ENCODE measurements at places on chromosomes 4 and X.

DNA sequence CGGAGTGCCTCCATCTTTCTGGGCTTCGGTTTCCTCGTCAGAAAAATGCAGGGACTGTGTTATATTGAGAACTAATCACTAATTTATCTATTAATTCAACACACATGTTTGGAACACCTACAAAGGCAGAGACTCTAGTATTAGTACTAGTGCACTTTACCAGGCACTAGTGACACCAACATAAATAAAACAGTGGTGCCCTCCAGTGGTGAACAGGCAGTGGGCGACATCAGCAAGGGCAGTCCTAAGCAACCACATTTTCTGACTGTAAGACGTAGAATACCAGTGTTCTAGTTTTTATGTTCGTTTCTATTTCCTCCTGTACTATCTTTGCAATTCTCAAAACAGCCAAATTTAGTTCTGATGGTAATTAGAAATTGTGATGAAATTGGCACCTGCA lies 69.1 kb upstream of the UCP1 start:
- no peak for DNase-seq

GRCh38 chrX:14300376-14300775 lies 229.0 kb upstream of the GLRA2 start:
- no peak for DNase-seq

DNA sequence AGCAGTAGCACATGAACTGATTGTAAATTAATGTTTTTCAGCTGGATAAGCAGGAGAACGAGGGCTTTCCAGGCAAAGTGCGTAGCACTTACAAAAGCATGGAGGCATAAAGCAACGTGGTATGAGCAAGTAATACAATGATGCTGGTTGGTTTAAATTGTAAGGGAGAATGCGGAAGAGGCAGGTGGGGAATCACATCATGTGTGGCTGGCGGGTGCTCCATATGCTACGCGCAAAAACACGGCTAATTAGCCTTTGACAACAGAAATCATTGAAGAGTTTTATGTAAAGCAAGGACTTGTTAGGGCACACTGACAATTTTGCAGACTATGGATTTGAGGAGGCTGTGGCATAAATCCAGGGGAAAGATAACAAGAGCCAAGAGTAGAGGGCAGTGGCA lies 14.6 kb downstream of the SYTL4 start:
- DNase-seq = no peak

GRCh38 chrX:13081395-13082205 lies 37.2 kb upstream of the FAM9C start:
- DNase-seq = no peak

DNA sequence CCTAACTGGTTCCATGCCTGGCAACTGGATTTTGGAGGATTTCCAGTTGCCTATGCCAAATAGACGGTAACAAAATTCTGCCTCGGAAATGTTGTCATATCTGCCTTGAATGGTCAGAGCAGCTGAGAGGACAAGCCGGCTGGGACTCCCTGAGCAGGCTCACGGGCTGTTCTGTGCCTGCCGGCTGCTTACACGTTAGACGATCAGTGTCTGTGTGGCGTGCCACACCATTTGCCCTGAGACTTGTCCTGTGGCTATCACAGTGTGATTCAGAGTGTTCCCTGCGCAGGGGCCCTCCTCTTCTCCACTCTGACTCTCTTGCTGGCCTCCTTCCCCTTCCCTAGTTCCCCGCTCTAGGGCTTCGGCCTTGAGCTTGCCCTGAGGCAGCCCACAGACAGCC lies 42.4 kb downstream of the RAI2 start:
- no peak for DNase-seq

- no peak for DNase-seq
Observed at GRCh38 chr4:73770917-73771316, 30.5 kb downstream of the CXCL8 start.

DNA sequence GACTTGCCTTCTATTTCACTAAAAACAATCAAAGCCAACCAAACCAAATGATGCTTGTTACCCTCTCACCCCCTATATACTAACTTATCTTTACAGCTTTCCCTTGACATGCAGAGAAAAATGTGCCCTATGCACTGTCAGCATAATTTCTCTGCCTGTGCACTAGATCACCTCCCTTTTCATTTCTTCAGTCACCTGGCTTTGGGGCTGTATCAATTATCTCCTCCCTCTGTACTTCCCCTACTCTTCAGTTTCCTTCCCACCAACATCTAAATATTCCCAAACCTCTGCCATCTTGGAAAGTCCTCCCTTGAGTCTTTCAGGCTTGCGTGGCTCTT lies 103.5 kb upstream of the TAPT1 start:
- DNase-seq = no peak

DNA sequence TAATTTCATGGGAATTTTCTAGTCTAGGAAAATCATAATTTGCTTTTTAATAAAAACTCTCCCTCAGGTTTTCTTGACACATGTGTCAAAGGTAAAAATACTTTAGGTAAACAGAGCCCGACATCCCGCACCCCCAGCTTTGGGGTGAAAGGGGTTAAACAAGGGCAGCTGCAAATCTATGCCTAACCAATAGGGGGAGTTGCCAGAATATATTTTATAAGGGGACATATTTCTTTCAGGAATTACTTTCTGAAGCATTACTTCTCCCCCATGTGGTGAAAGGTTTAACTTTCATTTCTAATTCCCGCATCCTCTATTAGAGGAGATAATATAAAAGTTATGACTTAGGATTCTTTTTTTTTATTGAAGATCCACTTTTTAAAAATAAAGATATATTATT lies 53.9 kb upstream of the HEPH start:
- no peak for DNase-seq

DNA sequence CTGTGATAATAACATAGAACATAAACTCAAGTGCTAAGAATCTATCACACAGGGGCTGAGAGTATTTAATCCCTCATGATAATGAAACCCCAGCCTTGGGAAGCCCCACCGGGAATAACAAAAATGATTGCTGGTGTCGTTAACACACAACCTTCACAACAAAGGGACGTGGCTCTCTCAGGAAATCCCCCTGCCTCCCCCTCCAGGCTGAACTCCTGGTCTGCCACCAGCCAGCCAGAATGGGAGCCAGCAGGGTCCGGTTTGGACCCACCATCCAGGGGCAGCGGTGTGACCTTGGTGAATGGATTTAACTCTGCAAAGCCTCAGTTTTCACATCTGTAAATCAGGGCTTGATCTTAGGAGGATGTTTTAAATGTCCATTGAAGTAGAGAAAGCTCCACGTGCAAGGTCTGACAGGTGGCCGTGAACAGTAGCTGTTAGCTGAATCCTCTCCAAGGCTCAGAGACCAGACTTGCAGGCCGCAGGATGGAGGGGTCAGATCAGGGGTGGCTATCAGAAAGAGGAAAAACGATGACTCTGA lies 46.5 kb downstream of the ABLIM2 start:
- DNase-seq = no peak

GRCh38 chr4:30642567-30642966 lies 77.6 kb upstream of the PCDH7 start:
- DNase-seq = no peak

GRCh38 chr4:149322203-149322602 lies 493.4 kb downstream of the IQCM start:
- no peak for DNase-seq

DNA sequence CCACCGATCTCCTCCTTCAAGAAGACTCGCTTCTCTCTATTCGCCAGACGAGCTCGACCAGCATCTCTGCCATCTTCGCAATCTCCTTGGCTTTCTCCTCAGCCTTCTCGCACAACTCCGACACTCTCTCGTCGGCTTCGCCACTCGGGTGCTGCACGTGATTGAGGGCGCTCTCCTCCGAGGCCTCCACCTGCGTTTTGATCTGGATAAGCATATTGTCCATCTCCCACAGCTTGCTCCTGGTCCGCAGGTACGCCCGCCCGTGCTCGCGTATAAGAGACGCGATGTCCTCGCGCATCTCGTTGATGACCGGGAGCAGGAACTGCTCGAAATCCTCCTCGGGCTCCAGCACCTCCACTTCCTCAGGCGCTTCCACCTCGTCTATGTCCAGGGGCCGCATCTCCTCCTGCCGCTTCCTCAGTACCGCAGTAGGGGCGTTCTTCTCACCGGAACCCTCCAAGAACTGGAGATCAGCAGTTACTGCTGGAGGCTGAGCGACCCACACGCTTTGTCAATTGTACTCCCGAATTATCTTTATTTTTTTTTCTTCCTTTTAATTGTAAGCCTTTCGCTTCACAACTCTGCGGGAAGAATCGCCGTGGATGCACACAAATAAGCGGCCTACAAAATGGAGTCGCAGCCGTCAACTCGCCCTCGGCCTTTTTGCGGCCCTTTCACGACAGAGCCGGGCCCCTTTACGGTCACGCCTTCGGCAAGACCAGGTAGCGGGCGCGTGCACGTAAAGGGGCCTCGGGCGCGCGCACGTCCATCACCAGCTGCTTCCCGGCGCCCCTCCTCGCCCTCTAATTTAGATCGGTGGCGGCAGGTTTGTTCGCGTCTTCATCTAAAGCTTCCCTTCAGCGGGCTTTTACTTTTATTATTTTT lies at the start of gene MRFAP1L1:
MRFAP1L1 (minus strand) TSS at position 636 of the 885 bp plus-strand sequence; CDS start at position 400, 236 bp downstream.
- DNase-seq = peak; percentile 96

DNA sequence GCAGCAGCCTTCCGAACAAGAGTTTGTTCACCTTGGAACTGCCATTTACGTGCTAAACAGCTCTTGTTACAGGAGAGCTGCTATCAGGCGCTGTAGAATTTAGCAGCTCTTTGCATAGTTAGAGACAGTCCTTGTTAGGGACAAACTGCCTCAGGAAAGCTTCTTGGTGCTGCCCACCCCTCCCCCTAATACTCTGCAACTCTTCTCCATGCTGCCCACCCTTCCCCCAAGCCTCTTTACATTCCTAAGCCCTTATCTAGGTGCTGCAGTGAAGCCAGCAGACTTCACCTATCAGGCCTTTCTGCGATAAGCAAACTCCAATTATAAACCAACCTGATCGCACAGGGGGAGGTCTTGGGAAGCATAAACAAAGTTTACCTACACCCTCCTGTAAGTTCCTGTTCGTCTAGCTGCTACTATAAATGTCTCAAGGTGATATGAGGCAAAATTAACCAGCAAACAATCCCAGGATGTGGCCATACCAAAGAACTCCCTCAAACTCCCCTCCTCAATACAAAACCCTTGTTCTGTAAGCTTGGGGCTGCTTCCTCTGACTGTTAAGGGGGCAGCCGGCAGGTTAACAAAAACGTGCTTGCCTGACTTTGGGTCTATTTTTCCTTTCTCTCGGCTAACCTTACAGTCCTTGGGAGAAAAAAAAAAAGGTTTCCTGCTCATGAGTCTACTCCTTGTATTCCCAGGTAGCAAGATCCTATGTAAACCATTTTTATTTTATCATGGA lies 74.0 kb upstream of the GC start:
- DNase-seq = no peak

- DNase-seq = no peak
Observed at GRCh38 chrX:130981836-130982235, 76.3 kb upstream of the ARHGAP36 start.

- DNase-seq = no peak
Observed at GRCh38 chr4:144316869-144317268, 176.4 kb upstream of the GYPA start.

GRCh38 chrX:20266810-20267606 lies at the start of gene RPS6KA3:
Gene RPS6KA3, minus strand, starts transcription at chrX:20266909. Its CDS starts 277 bp downstream, at chrX:20266632.
- peak; percentile 89 for DNase-seq

- no peak for DNase-seq
Observed at GRCh38 chr4:182385897-182386296, 142.7 kb downstream of the TENM3 start.

- DNase-seq = no peak
Observed at GRCh38 chr4:64095398-64095797, 313.9 kb downstream of the TECRL start.

DNA sequence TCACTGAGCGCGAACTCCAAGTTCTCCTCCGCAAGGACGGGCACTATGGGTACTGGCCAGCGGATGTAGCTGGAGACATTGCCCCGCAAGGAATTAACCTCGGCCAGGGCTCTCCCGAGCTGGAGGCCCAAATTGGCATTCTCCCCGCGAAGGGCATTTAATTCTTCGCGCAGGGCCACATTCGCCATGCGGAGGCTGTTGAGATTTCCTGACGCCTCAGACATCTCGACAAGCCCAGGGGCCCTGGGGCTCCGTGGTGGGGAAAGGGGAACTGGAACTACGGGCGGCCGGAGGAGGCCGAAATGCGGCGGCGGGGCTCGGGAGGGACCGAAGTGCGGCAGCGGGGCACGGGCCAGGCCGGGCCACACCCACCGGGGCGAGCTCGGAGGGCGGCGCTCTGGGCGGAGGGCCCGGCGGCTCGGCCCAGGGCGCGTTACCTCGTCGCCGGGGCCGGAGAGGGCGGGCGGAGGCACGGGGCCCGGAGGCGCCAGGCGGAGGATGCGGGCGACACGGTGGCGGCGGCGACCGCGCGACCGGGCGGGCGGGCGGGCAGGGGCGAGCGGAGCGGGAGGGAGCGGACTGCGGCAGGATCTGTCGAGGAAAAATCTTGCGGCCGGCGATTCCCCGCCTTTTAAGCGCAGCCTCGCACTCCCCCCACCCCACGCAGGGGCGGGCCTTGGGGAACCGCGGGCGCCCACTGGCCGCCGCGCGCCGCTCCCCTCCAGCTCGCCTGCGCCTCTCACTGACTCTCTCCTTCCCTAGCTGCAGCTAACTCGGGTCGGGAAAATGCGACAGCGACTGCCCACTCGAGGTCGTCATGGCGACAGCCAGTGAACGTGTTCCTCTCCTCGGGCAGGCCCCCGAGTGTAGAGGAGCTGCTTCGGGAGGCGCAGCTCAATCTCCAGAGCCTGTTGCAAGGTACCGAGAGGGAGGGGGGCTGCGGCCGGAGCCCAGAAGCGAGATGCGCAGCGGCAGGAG lies at the start of gene RTL5:
RTL5 (minus strand) TSS at position 599 of the 978 bp plus-strand sequence.
- DNase-seq = peak; percentile 91

- no peak for DNase-seq
Observed at GRCh38 chr4:108168671-108169523, at the start of gene LEF1. Gene LEF1, minus strand, starts transcription at chr4:108168932. Its CDS starts 1,165 bp downstream, at chr4:108167767.

- DNase-seq = no peak
Observed at GRCh38 chr4:16893141-16893651, 5.2 kb downstream of the LDB2 start.

DNA sequence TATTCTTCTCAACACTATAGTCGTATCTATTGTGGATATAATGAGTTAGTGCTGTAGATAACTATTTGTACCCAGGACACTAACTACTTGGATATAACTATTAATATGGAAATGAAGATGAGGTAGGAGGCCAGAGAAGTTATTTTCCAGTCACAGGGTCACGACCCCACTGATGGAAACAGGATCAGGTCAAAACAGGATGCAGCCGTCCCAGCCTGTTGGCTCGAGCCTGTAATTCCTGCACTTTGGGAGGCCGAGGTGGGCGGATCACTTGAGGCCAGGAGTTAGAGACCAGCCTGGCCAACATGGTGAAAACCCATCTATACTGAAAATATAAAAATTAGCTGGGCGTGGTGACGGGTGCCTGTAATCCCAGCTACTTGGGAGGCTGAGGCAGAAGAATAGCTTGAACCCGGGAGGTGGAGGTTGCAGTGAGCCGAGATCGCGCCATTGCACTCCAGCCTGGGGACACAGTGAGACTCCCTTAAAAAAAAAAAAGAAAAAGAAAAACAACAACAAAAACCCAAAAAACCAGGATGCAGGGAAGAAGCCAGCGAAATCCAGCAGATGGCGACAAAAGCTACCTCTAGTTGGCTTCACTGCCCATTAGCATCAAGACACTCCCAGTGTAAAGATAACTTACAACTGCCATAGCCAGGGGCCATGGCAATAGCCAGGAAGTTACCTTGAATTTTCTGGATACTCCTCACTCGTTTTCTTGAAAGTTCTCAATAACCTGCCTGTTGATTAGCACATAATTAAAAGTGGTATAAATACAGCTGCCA lies 37.9 kb upstream of the NKAP start:
- DNase-seq = no peak

GRCh38 chr4:189304167-189304566 lies 636.5 kb upstream of the FRG1 start:
- DNase-seq = no peak

GRCh38 chrX:5733501-5733900 lies 495.2 kb downstream of the NLGN4X start:
- DNase-seq = no peak

- DNase-seq = no peak
Observed at GRCh38 chr4:53775381-53775780, 184.1 kb upstream of the LNX1 start.
